ENCODE measurements at places on chromosomes 2 and 18.

GRCh38 chr2:138066841-138067240 lies 102.6 kb downstream of the HNMT start:
- no peak for DNase-seq

DNA sequence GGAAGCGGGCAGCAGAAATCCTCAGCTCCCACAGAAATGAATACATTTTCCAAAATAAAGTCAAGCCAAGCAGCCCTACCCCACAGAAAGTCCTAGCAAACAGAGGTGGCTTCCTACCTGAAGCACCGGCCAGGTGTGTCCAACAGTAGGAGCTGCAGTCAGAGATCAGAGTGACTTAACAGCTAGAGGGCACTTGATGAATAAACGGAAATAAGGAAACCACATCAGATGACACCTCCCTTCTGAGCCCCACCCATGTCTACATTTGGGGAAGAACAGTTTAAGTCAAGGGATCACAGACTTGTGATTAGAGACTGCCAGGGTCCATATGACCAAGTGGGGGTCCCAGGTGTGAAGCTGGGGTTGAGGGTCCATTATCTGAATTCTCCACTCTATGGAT lies at the start of gene CXCR1:
Gene CXCR1, minus strand, starts transcription at position 172 of the 400 bp plus-strand sequence. CDS start 1,751 bp downstream, outside the sequence.
- no peak for DNase-seq

- DNase-seq, result no peak
Observed at GRCh38 chr2:45332094-45332493, 279.0 kb downstream of the SRBD1 start.

DNA sequence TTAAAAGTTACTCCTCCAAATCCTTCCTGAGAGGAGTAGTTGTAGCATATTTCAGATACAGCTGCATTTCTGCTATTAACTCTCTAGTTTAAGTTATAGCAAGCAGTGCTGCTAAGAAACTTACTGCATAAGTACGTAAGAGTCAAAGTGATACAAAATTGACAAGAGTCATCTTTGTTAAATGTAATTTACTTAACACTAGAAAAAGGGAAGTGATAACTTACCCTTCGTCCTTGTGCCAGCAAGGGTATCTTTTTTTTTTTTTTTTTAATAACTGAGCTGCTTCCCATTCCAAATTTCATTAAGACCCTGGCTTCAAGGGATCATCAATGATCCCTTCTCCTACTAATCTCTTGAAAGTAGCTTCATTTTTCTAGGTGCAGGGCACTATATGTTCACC lies 493.0 kb downstream of the PLCL1 start:
- no peak for DNase-seq

- DNase-seq, result no peak
Observed at GRCh38 chr2:27806311-27807059, 35.0 kb downstream of the MRPL33 start.

DNA sequence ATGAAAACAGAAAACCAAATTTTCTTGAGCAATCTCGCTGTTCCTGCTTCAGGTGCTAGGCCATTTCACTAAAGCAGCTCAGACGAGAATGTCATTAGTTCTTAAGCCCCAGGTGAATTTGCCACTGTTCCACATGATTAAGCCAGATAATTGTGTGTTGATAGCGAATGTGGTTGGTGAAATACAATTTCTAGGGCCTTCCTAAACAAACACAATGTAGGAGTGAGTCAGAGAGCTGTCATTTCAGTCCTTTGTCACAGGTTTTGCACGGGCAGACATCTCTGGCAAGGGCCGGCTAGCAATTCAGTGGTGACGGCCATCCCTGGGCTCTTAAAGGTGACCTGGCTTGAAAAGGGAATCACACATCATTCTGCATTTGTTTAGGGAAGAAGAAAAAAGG lies 170.7 kb downstream of the TMEM182 start:
- DNase-seq, result no peak

DNA sequence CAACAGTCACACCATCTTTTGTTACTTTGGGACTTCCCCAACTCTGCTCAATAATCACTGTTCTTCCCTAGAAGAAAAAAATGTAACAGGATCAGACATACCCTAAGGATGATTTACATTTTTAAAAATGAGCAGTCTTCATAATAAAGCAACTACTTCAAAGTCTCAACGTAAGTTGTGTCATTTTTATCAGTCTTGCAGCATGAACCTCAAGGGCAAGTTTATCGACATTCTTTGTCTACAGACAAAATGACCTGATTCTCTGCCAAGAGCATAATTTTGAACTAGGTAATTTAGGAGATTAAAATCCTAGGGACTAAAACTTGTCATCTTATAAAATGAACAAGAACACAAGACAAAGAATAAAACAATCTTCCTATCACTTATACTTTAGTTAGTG lies 2.3 kb downstream of the HSPD1 start:
- DNase-seq, result no peak

GRCh38 chr18:75214332-75214690 lies 3.7 kb downstream of the TSHZ1 start:
- DNase-seq, result no peak

GRCh38 chr2:198359308-198359707 lies 554.9 kb downstream of the PLCL1 start:
- no peak for DNase-seq

- no peak for DNase-seq
Observed at GRCh38 chr2:181895818-181896217, 4.3 kb downstream of the ITPRID2 start.

- no peak for DNase-seq
Observed at GRCh38 chr2:99261242-99261641, 5.8 kb upstream of the LYG2 start.

Measured in globus pallidus (tissue), 1 donor.